ENCODE measurements at places on chromosomes 5 and 9.

- DNase-seq: no peak
Measured at GRCh38 chr5:174172152-174172551, 126.6 kb downstream of the NSG2 start.

DNA sequence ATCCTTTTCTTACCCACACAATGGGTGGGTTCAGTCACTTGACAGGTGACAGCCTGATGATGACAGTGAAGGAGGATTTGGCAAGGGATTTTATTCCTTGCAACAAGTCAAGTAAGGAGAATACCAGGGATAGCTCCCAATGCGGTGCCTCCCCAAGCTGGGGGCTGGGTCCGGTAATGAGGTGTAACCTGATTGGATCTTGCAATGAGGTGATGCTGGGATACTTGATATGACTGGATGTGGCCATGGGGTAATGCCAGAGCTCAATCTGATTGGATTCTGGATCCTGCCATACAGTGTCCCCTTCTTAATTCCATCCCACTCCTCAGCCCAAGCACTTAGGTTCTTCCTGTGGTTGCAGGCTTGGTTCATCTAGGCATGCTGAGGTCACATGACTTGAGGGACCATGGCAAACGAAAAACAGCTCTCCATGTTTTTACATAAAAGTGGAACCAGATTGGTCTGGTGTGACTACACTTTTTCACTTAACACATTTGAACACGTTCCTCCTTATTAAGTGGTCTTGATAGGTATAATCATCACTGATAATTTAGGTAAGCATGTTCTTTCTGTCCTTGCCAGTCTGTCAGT lies 181.1 kb downstream of the PDZD2 start:
- no peak for DNase-seq

GRCh38 chr9:80086822-80087345 lies 515.1 kb downstream of the TLE4 start:
- DNase-seq: no peak

DNA sequence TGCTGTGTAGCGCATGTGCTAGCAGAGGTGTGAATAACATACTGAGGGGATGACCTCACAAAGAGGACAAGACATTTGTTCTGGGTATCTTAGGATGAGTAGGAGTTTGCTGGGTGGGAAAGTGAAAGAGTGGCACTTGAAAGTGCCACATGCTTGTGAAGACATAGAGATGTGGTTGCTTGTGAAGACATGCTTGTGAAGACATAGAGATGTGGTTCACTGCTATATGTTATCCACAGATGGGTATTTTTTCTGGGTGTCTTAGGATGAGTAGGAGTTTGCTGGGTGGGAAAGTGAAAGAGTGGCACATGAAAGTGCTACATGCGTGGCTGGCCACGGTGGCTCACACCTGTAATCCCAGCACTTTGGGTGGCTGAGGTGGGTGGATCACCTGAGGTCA lies 63.6 kb downstream of the MAST4 start:
- DNase-seq: no peak

DNA sequence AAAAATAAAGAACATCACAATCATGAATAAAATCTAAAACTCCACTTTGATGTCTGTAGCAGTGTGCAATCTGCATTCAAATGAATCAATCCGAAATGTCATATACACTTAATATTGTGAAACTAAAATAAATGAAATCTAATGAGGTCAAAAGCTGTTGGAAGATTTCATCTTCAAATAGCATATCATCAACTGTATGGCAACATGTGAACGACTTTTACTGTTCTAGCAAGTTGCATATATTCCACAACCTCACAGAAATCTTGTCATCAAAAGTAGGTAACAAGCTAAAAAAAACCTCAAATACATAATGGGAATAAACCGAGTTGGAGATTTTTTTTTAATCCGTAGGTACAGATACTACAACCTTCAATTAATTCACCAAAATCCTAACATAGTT lies 1.2 kb downstream of the PTBP3 start:
- no peak for DNase-seq

DNA sequence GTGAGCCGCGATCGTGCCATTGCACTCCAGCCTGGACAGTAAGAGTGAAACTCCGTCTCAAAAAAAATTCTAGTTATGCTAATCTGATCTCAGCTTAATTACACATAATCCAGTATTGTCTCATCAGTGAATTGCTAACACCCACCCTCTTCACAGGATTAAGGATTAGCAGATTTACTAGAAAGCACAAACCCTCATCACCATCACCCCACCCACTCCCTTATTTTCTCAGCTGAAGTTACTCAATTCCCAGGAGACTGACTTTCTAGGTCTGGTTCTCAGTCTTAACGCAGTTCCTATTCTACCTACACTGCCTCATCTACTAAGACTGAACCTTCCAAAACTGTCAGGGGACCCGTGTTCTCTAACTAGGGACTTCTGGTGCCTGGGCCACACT lies 9.0 kb downstream of the TOR1B start:
- DNase-seq: no peak

DNA sequence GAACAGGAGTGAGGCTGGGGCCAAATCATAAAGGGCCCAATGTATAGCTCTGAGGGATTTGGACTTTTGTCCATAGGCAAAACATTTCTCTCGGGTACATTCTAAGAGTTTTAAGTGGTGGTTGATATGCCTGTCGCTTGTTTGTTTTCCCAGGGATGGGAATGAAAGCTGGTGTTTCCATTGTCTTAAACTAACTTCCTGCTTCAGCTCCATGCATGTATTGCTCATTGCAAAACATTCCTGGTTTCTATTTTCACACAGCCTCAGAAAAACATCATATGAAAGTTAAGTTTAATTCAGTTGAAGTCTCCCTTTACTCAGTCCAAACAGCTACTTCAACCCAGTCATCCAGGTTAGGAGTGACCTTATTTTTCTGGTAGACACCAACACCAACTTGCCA lies 235.0 kb downstream of the ACTL7B start:
- no peak for DNase-seq

- DNase-seq: no peak
Measured at GRCh38 chr9:7509576-7510145, 289.9 kb downstream of the DMAC1 start.

DNA sequence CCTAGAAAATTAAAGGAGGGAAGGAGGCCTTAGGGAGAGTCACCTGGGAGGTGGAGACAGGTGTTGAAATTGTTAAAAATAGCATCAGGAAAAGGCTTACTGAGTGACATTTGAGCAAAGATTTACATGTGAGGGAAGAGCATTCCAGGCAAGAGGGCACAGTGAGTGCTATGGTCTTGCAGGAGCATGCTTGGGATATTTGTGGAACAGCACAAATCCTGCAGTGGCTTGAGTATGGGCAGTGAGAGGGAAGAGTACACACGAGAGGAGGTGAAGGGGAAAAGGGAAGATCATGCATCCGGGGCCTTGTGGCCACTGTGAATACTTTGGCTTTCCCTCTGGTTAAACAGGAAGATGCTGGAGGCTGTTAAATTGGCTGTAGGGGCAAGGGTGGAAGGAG lies 36.6 kb downstream of the ACER2 start:
- no peak for DNase-seq

- DNase-seq: no peak
Measured at GRCh38 chr9:113337714-113338113, 2.4 kb downstream of the WDR31 start.

GRCh38 chr9:18544456-18544855 lies 70.5 kb downstream of the ADAMTSL1 start:
- DNase-seq: no peak

GRCh38 chr9:112051812-112052211 lies 123.3 kb downstream of the SUSD1 start:
- DNase-seq: no peak

GRCh38 chr5:147203213-147203612 lies 31.6 kb upstream of the STK32A start:
- DNase-seq: no peak

GRCh38 chr5:14331386-14331781 lies 188.2 kb downstream of the TRIO start:
- DNase-seq: no peak

GRCh38 chr9:108022246-108022935 lies 532.8 kb upstream of the KLF4 start:
- no peak for DNase-seq

DNA sequence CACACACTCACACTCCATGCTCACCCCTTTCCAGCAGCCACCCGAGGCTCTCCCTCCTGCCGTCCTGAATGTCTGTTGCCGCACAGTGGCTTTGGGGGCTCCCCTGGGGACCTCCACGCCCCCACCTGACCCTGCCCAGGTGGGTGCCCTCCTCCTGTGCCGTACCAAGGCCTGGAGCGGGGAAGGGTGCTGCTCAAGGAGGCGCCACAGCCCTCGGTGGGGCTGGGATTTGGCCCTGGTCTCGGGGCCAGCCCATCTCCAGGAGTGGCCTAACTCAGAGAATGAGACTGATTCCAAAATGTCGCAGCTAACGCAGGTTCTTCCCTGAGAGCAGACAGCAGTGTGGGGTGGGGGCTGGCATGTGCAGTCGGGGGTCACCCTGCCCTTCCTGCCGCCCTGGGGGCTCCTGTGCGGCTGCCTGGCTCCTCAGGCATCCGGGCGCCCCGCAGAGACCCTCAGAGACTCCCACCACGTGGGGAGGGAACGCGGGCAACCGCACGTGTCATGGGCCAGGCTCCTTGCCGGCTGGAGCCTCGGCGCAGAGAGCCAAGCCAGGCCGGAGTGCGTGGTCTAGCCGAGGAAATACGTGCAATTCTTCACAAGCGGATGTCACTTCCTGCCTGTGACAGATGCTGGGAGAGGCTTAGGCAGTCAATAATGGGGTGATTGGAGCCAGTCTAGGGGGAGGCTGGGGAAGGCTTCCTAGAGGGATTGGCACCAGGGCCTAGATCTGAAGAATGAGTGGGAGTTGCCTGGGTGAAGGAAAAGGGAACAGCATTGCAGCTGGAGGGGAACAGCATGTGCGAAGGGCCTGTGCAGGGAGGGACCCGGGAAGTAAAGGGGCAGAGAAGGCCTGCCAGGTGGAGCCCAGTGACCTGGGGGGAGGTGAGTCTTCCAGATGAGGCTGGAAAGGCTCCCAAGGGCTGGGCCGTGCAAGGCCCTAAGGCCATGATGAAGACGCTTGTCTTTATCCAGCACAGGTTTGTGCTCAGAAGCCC lies 44.1 kb downstream of the C9orf50 start:
- DNase-seq: no peak

- DNase-seq: no peak
Measured at GRCh38 chr9:385818-386398, 171.2 kb downstream of the DOCK8 start.

- DNase-seq: no peak
Measured at GRCh38 chr9:128505414-128505765, 871 bp downstream of the GLE1 start.

- no peak for DNase-seq
Measured at GRCh38 chr5:91787718-91788117, 404.6 kb upstream of the ARRDC3 start.

- DNase-seq: no peak
Measured at GRCh38 chr9:37947471-37947870, 43.5 kb upstream of the SLC25A51 start.

DNA sequence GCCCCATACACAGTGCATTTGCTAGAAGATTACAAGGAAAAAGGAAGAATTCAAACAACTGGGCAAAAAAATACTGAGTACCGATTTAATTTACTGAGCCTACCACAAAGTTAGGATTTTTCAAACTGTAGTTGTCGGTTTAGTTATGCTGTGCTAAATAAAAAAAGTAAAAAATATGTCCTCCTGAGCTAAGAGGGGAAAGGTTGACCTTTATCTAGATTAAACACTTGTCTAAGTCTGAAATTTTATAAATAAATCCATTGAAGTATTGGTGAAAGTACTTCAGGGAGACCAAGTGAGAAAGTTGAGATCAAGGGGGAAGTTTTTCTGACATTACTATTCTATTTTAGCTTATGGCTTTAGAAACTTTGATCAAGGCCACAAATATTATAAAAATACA lies 19.1 kb upstream of the DAB2 start:
- DNase-seq: no peak

- no peak for DNase-seq
Measured at GRCh38 chr5:112154940-112155686, 264.0 kb downstream of the EPB41L4A start.

DNA sequence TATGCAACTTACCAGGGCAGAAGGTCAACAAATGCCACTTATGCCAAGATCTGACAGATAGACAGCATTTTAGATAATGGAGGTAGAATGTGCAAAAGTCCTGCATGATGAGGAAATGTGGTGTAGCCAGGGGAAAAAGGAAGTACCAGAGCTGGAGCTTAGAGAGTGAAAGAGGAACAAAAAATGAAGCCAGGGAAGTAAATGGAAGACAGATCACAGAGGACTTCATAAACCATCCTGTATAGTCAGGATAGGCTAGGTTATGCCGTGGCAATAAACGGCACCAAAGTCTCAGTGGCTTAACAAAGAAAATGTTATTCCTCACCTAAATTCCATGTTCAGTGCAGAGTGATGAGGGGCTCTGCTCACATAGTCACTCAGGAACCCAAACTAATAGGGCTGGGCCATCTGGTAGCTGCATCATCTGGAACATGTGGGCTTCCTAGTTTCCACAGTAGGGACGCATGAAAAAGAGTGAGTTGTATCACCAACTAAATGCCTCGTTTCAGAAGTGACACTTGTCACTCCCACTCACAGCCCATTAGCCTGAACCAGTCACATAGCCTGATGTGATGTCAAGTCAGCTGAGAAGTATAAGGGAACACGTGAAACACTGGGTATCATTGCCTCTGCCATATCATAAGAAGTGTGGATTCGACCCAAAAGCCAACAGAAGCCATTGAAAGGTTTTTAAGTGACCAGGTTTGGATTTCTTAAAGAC lies 70.3 kb downstream of the SH3RF2 start:
- DNase-seq: no peak

DNA sequence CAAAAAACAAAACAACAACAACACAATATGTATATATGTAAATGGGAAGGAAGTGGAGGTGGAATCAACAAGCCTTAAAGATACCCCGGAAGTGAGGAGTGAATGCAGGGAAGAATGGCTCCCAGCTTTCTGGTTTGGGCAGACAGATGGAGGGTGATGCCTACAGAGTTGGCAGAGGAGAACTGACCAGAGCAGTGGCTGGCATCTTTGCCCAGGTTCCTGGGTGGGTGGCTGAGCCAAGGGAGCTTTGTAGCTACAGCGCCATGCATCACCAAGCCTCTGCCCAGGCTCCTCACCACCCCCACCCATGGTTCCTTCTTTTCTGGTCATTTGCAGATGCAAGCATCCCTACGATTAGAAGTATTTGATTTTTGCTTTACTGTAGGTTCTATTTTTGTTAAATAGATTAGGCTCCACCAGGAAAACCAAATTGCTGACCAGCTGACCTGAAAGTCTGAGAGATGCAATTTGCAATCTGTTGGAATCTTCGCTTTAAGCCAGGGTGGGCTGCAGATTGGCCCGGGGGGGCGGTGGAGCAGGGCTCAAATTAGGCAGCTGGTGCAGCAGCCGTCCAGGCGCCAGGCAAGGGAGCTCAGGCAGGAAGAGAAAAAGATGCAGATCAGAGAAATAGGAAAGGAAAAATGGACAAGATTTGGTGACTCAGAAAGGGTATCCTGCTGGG lies 163.3 kb upstream of the TBC1D2 start:
- no peak for DNase-seq

GRCh38 chr5:163439092-163439425 lies 1.7 kb downstream of the CCNG1 start:
- no peak for DNase-seq

GRCh38 chr5:178234750-178235587 lies 2.4 kb upstream of the PHYKPL start:
- DNase-seq: peak; percentile 26
